Endodermal cell (in vitro differentiated cells): ENCODE measurements at places on chromosomes 12 and 14. TPM values are rescaled to one million over a fixed set of nuclear protein-coding genes. Genes with fewer than 3 reads are reported as not detected.

DNA sequence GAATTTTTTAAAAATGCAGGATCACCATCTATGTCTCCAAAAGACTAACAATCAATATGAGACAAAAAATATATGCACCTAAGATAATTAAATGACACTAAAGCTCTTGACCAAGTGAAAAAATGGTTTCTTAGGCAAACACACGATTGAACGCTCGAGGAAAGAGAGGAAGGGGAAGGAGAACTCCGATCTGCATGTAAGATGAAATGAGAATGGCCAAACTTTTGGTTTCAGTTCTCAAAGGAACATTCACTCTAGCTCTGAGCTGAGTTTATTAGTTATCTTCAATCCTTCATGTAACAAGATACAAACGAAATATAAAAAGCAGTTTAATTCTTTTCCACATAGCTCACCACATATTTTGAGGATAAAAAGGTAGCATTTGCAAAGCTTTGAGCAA is 2.8 kb downstream of the DYRK4 start:
- H3K4me1 ChIP-seq = no peaks in the 10 kb centered on the region
- H3K4me3 ChIP-seq = no peak overlapping the region
- H3K36me3 ChIP-seq = no peaks in the 10 kb centered on the region

- H3K4me3 ChIP-seq = no peak overlapping the region
- no peaks in the 10 kb centered on the region for H3K36me3 ChIP-seq
- H3K4me1 ChIP-seq = peaks cover 12% of the 10 kb centered on the region
- no peaks in the 10 kb centered on the region for H3K27me3 ChIP-seq
- DNase-seq = no peak
Observed at GRCh38 chr12:24307716-24308335, 358.4 kb upstream of the SOX5 start.

DNA sequence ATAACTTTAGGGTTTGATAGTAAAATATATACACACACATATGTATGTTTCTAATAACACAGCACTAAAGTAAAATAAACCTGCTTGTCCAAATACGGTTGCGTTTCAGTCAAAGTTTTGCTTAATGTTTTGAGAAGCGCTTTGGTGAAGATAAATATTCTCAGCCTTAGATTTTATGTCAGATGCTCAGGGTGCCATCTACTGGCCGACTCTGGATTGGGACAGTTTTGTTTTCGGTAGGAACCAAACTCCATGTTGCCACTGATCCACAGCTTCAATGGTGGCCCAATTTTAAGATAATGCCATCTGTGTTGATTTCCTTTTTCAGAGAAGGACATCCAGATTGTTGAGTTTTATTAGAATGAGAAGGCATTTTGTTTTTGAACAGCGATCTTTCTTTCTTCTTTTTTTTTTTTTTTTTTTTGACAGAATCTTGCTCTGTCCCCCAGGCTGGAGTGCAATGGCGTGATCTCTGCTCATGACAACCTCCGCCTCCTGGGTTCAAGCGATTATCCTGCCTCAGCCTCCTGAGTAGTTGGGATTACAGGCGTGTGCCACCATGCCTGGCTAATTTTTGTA is 43.1 kb downstream of the LLPH start:
- H3K4me1 ChIP-seq = no peaks in the 10 kb centered on the region
- no peaks in the 10 kb centered on the region for H3K27me3 ChIP-seq
- no peak overlapping the region for H3K4me3 ChIP-seq
- H3K36me3 ChIP-seq = no peaks in the 10 kb centered on the region
- no peak overlapping the region for H3K27ac ChIP-seq
- DNase-seq = peak; percentile 88

DNA sequence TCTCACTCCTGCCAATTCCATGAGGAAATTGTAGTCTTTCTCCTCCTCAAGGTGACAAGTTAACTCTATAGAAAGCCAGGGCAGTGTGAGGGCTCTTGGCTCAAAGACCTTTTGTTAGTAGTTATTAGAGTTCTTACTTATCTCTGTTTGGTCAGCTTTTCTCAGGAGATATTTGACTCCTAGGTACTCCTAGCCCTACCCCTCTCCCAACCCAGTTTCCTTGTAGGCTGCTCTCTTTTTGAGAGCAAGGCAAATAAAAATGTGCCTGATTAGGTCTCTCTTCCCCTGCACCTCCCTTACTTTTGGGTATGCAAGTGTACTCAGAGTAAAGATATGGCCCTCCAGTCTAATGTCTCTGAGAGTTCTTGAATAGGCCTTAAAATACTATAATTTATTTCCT is 23.8 kb downstream of the BTG1 start:
- peak overlapping the region; percentile 60 for H3K4me3 ChIP-seq
- H3K36me3 ChIP-seq = no peaks in the 10 kb centered on the region
- H3K27ac ChIP-seq = no peak overlapping the region
- H3K4me1 ChIP-seq = no peaks in the 10 kb centered on the region
- no peaks in the 10 kb centered on the region for H3K27me3 ChIP-seq
- no peak for DNase-seq

DNA sequence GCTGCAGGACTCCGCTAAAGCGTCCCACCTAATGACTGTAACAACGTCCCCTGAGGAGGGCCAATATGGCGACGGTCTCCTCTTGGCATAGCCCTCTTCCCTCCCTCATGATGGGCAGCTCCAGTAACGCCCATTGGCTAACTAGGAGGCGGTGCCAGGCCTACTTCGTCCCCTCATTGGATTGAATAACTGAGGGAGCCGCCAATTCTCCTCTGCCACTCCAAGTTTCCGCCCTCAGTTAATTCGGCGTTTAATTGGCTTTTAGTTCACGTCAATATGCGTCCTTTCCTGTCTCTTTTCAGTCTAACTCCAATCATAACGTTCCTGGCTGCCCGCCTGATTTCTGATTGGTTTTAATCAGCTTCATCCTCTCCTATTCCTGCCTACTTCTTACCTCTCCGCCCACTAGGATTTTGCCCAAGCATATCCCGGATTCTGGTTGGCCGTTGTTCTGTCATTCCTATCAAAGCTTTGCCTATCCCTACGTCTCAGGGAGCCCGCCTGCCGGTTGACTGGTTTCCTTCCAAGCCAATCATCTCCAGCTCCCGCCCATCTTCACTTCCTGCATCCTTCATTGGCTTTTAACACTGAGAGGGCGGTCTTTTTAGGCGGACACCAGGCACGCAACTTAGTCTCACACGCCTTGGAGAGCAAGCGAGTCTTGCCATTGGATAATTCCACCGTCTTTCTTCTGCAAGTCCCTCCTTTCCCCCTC is 430 bp upstream of the SP1 start:
- peaks cover 27% of the 10 kb centered on the region for H3K36me3 ChIP-seq
- H3K27me3 ChIP-seq = no peaks in the 10 kb centered on the region
- H3K4me3 ChIP-seq = peak overlapping the region; percentile 85
- peak overlapping the region; percentile 75 for H3K27ac ChIP-seq
- DNase-seq = peak; percentile 100

DNA sequence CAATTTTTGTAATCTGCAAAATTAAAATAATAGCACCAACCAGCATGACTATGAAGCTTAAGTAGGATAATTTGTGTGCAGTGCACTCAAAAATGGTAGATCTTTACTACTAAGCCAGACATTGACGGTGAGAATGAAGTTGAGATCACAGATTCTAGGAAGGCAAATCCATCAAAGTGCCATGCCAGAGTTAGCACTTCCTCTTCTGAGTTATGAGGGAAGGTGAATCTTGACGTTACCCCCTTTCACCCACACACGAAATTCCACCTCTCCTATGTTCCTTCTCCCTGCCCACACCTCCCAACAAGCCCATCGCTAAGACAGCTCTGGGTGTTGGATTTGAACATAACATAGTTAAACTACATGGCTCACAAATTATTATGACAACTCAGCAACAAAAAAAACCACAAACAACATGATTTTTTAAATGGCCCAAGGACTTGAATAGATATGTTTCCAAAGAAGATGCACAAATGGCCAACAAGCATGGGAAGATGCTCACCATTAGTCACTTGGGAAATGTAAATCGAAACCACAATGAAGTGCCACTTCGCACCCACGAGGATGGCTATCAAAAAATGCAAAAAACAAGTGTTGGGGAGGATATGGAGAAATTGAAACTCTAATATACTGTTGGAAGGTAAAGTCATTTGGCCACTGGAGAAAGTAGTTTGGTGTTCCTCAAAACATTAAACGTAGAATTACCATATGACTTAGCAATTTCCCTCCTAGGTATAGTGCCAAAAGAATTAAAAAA is 119.3 kb upstream of the RAP1B start:
- no peak overlapping the region for H3K27ac ChIP-seq
- H3K4me3 ChIP-seq = no peak overlapping the region
- H3K4me1 ChIP-seq = no peaks in the 10 kb centered on the region
- H3K27me3 ChIP-seq = no peaks in the 10 kb centered on the region
- DNase-seq = no peak

DNA sequence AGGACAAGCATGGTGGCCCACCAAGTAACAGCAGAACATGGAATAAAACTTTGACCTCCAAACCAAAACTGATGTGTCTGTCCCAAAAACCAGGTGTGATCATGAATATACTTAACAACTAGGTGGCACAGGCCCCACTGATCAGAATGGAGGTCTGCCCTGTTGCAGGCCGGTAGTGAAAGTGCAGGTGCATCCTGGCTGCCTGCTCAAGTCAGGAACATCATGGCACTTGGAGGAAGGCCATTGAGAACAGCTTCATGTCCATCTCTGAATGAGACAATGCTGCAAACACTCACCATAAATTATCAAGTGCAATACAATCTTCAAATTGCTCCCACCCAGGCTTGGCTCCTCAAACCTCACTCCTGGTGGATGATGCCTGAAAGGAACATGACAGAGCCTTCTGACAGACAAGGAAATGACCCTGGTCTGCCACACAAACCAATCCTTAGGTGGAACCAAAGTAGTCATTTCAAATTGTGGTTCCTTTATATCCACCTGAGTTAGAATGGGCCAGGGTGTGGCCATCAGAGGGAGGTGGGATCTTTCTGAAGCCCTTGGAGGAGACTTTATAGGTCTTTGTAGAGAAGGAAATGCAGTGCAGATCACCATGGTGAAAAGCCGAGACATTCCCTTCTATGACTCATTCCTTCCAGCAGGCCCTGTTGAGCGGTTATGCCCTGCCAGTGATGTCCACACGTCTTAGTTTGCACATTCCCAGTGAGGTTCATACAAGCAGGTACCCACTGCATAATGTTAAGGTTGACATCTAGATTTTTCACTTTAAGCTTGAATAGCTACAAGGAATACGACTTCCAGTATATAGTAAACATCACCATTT is 36.0 kb downstream of the EGLN3 start:
- no peaks in the 10 kb centered on the region for H3K4me1 ChIP-seq
- H3K27me3 ChIP-seq = no peaks in the 10 kb centered on the region
- no peaks in the 10 kb centered on the region for H3K36me3 ChIP-seq
- H3K27ac ChIP-seq = no peak overlapping the region
- no peak overlapping the region for H3K4me3 ChIP-seq

GRCh38 chr12:108839890-108840230 is 17.5 kb downstream of the SSH1 start:
- no peak overlapping the region for H3K27ac ChIP-seq
- no peak overlapping the region for H3K4me3 ChIP-seq
- no peaks in the 10 kb centered on the region for H3K4me1 ChIP-seq
- no peaks in the 10 kb centered on the region for H3K27me3 ChIP-seq
- DNase-seq = no peak

DNA sequence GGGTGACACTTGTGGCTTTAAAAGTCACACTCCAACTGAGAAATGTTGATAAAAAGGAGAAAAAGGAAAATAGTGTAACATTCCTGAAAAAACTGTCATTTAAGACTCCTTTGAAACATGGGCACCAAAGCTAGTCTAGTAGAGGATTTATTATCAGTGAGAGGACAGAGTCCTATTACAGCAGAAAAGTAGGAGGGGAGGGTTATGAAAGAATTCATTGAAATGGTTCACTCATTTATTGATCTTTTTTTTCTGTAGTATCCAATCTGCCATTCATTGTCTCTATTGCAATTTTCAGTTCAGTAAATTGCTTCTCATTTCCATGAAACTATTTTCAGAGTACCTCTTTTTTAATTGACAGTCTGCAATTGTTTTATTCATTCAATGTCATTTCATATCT is 25.4 kb downstream of the PPM1A start:
- H3K36me3 ChIP-seq = no peaks in the 10 kb centered on the region
- no peak overlapping the region for H3K4me3 ChIP-seq
- peaks cover 15% of the 10 kb centered on the region for H3K4me1 ChIP-seq

OAS1 gene
- total RNA-seq = not detected in 3 replicates

ASB2 gene
- 0.11 and 0.36 TPM in 2 replicates for total RNA-seq

CLEC4A gene
- 0.38 and 0.53 TPM in 2 replicates for total RNA-seq

TIGAR gene
- total RNA-seq = 37.6 and 41.3 TPM in 2 replicates

ASB8 gene
- 5.7 and 9.0 TPM in 2 replicates for total RNA-seq
